ENCODE measurements at places on chromosomes 4 and X.

GRCh38 chr4:169632896-169633295 is 12.5 kb downstream of the CLCN3 start:
- DNase-seq, result no peak

DNA sequence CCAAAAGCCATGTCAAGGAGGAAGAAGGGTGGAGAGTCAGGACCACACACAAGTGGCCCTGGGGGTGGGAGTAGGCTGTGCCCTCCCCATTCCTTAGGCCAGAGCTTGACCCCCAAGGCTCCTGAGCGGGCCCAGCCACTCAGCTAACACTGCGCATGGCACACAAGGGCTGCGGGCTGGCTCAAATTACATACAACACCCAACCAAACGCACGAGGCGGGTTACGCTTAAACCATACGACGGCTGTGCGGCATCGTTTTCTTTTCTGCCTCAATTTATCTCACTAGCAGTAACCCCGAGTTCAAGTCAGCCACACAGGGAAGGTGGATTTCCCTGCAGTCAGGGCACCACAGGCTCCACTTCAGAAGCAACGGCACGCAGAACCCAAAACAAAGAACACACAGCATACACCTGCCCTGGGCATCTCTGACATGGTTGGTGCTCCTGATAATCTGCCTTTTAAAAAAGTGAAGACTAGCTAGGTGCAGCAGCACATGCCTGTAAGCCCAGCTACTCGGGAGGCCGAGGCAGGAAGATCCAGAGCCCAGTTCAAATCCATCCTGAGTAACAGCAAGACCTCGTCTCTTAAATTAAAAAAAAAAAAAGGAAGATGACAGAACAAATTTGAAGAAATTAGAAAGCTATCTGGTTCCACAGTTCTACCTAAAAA is 2.9 kb downstream of the GAK start:
- DNase-seq, result no peak

GRCh38 chr4:125235971-125236370 is 78.8 kb upstream of the FAT4 start:
- no peak for DNase-seq

DNA sequence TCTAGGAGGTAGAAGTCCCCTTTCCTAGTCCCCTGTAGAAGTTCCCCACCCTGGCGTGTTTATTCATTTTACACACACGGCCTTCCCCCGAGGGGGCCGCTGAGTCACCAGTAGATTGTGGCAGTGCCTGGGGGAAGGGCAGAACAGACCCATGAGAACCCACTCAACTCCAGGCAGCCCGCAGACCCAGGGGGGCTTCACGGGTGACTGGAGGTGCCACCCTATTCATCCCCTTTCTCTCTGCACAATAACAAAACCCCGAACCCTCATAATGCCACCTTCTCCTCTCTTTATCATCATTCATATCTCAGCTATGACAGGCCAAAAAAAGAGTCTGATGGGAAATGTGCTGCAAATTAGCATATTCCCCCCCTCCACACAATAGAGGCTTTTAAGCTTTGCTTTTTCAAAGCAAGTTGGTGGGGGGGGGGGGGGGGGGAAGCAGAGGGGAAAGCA is 20.4 kb upstream of the GPM6B start:
- DNase-seq, result no peak

GRCh38 chr4:34850421-34850820 is 1393.9 kb downstream of the ARAP2 start:
- DNase-seq, result no peak

GRCh38 chrX:123964156-123964834 is 2.8 kb downstream of the STAG2 start:
- no peak for DNase-seq

DNA sequence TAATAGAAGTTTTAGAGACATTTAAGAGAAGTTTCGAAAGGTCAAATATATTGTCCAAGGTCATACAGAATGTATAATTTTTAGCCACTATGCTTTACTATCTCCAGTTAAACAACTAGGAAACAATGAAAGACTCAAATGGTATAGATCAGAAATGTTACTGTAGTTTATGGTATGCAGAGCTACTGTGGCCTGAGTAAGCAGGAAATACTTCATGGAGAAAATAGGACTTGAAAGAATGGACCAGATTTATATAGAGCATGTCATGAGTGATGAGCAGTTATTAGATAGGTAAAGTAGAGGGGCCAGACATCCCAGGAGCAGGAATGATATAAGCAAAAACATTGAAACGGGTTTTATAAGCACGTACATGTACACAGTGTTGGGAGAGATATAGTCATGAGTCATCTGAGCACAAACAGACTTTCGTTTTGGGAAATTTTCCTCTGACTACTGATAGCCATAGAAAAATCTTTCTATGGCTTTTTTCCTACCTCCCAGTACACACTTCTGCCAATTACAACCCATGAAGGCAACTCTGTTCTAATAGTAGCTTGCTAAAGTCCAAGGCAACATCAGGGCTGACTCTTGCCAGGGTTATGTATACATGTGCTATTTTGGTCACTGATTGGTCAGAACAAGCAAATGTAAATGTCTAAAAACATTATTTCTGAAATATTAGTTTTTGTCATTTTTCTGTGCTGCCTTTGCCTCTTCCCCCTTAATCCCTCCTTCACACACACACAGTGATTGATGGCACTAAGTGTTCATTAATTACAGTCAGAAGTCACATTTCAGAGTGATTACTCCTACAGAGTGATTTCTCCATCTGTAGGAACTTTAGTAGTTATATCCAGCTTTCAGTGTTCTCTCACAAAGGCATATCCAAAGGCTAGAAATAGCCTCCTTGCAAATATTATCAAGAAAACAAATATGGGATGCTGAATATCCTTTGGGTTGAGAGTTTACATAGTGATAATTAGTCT is 198.7 kb downstream of the ENOX2 start:
- DNase-seq, result no peak

- DNase-seq, result no peak
Observed at GRCh38 chr4:173513651-173514050, 16.4 kb downstream of the HAND2 start.

GRCh38 chr4:156252358-156252921 is 298.8 kb upstream of the CTSO start:
- DNase-seq, result no peak

DNA sequence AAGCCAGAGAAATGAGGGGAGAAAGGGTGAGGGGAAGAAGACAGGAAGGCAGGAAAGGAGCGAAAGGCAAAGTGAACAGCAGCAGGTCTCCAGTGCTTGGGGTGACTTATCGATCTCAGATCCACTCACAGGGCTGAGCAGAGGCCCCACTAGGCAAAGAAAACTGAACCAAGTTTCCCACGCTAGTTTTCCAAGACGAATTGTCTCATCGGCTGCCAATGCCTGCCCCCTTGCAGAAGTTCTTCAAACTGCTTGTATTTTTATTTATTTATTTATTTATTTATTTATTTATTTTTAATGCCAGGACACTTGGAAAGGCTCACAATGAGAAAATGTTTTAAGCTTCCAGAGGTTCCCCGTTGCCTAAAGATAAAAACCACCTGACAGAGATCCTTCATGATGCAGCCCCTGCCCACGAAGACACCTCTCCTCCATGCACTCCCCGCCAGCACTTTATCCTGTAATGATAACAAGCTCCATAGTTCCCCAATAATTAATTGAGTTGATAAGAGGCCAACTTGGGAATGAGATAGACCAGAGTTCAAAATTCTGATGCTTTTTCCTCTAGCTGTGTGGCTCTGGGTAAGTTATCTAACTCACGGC is 43.2 kb downstream of the QDPR start:
- no peak for DNase-seq

DNA sequence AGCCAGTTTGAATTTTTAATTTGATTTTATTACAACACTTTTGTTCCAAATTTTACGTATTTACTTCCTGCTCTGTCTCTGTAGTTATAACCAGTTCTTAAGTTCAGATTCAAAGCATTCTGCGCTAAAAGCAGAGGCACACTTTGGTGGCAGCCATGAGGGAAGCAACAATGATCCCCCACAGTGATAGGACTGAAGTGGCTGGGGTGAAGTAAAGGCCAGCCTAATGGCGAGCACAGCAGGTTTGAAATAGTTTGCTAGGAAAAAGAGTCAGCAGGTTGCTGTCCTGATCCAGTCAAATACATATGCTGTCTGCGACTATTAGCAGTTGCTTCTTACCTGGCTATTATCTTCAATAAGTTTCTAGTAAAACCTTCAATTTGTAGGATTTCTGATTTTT is 176.3 kb downstream of the RPA4 start:
- DNase-seq, result no peak

DNA sequence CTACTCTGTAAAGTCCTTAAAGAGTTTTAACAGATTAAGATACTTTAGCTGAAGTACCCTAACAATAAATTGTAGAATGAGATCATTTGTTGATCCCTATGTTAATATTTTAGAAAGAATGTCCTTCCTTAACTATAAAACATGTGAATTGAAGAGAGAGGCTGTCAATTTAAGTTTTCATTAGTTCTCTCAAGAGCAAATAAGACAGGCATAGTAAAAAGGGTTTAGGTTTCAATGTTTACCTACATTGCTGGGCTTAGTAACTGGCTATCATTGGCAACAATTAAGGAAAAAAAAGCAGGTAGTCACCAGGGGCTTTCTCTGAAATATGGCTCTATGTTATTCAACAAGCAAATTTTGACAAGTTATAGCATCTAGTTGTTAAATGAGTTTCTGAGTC is 91.5 kb downstream of the ATRX start:
- DNase-seq, result peak; percentile 8
